ENCODE measurements at places on chromosomes 1 and 21. TPM values are rescaled to one million over a fixed set of nuclear protein-coding genes. Genes with fewer than 3 reads are reported as not detected.

DNA sequence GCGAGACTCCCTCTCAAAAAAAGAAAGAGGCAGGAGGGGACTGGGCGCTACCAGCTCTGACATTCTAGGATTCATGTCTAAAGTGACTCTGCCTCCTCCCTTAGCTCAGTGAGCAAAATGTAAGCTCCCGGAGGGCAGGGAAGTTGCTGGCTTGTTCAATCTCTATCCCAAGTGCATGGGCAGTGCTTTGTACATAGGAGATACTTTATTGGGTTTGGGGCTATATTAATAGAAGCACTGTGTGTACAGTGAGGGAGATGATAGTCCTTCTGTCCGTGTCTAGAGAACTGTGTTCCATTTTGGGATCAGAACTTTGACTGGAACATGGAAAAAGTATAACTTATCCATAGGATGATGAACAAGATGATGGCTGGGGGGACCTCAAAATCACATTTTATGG, 16.7 kb upstream of the LUZP1 start:
- no peak for DNase-seq

DNA sequence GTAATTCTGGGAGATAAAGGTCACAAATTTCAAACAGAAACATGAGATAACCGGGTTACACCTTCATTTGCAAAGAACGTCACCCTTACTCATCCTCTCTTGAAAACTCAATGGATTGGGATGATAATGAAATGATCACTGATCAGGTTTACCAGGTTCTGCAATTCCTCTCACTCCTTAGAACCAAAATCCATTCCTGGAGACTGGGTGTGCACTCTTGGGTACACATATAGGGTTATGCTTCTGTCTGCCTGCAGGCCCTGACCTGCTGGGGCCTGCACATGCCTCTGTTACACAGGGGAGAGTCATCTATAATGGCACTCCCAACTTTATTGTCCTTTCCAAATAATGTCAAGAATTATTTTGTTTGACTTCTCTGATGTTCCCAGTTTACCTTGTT, 8.3 kb downstream of the SUSD4 start:
- DNase-seq, result no peak

GRCh38 chr1:46133181-46133658, 791 bp upstream of the PIK3R3 start:
- DNase-seq, result no peak

Gene DCST1
- polyA plus RNA-seq, result 0.61 TPM

- no peak for DNase-seq
These were observed 95.9 kb downstream of the RASAL2 start for GRCh38 chr1:178189814-178190213.

- no peak for DNase-seq
These were observed 261.4 kb downstream of the CTH start for GRCh38 chr1:70672442-70672888.

All from renal cortex interstitium (tissue), 15 donors.